NCI-H526 treated with DMSO at 0.1 percent for 48 hours (cell line): ENCODE measurements at places on chromosomes 4 and X.

DNA sequence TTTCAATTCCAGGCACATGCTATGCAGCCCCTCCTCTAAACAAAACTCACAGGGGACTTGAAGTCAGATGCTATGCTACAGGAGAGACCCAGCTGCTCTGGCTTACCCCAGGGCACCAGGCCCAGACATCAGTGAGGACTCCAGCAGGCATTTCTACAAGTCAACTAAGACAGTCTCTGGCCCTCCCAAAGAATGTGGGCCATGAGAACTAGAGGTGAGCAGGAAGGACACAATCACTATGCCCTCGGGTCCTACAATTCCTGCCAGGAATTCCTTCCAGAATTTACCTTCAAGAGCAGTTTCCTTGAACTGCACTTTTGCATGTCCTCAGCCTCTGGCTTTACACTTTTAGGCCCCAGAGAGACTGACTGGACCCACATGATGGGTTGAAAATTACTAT, 17.4 kb downstream of the TMEM192 start:
- DNase-seq: no peak

GRCh38 chrX:76428243-76429130, 977 bp downstream of the MAGEE1 start:
- no peak for DNase-seq

- DNase-seq: no peak
These were observed 5.1 kb upstream of the SPON2 start for GRCh38 chr4:1177274-1178141.

DNA sequence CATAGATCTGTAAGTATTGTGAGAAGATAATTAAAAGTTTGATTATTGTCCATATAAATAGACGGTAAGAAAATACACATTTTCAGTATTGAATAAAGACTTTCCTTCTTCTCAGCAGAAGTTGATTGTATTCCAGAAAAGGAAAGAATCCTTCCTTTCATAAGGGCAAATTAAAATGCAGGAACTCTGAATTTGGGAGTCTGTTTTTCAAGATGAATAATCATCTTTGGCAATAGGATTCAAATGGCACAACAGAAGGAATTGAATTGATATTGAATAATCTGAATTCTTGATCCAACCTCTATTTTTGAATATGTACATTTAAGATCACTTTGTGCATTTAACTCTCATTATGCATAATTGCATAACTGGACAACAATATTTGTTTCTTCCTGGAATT, 149.3 kb downstream of the DMD start:
- no peak for DNase-seq

- DNase-seq: no peak
These were observed 313.5 kb upstream of the IRS4 start for GRCh38 chrX:109049903-109050302.

DNA sequence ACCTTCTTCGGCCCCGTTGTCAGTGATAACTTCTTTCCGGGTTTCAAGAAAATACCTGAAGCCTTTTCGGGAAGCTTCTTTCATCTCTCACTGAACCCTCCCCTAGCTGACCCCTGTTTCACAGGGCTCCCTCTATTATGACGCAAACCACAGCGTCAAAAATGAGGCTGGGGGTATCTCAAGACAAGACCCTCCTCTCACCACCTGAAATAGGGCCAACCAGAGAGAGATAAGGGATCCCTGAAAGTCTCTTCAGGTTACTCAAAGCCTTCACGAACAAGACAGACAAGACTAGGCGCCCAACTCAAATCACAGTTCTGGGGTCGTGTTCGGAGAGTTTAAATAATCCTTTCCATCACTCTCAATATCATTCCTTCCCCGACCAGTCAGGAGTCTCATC, 1.2 kb downstream of the PHF8 start:
- no peak for DNase-seq

DNA sequence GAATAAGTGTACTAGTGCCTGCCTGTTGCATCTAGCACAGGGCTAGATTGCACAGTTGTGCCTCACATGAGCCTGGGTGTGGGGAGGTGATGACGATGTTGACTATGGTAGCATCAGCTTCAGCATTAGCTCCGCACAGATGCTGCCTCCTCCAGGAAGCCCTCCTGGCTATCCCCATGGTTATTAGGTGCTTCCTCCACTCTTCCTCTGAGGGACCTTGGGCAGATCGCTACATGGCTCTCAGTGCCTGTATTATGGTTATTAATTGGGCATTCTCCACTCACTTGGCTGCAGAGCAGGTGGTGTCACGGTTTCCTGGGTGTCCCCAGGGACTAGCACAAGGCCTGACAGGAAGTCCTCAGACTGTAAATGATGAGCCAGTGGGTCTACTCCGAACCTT, 325.6 kb downstream of the ARHGAP10 start:
- DNase-seq: no peak

GRCh38 chrX:30525732-30526131, 51.8 kb downstream of the TASL start:
- no peak for DNase-seq

- no peak for DNase-seq
These were observed 90.6 kb downstream of the MID1IP1 start for GRCh38 chrX:38891641-38892413.

- DNase-seq: no peak
These were observed 906.8 kb upstream of the NDST4 start for GRCh38 chr4:116020141-116020722.

GRCh38 chr4:7429601-7430078, 5.1 kb downstream of the PSAPL1 start:
- DNase-seq: no peak

GRCh38 chrX:39729981-39730661, 367.6 kb downstream of the BCOR start:
- DNase-seq: no peak

DNA sequence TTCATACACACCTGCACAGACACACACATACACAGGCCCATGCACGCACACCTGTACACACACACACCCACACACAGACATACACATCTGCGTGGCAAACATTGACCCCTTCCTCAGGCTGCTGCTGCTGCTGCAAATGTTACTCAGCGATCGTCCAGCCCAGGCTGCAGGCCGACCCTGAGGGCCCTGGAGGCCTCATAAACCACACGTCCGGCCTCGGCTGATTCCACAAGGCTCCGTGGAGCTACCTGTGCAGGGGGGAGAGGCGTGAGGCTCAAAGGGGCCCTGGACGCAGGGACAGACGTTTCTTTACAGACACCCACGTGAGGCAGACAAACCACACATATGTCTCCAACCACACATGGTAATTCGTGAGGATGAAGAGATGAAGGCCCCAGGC, 53.9 kb upstream of the PPP2R3B start:
- DNase-seq: no peak

- DNase-seq: no peak
These were observed 89.7 kb downstream of the EPHA5 start for GRCh38 chr4:65580551-65580950.

- peak; percentile 41 for DNase-seq
These were observed 857 bp downstream of the SCML1 start for GRCh38 chrX:17737986-17738713.

DNA sequence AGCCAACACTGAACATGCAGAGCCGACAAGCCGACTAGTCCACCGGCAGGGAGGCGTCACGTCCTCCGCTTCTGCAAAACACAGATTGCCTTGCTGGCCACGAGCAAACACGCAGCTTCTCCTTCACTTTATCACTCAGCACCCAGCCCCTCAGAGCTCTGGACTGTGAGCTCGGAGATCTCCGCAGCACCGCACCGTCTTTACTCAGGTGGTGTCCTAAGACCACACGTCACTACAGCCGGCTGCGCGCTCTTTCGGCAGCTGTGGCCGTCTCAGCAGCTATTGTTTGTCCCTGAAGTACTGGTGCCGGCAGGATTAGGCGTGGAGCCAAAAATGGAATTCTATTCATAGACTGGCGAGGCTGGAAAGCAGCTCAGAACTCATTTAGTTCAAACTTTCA, 72.0 kb downstream of the FAT1 start:
- DNase-seq: no peak

GRCh38 chr4:158991534-158992155, 111.2 kb upstream of the RAPGEF2 start:
- DNase-seq: no peak

GRCh38 chrX:867966-868647, 237.5 kb downstream of the SHOX start:
- no peak for DNase-seq

DNA sequence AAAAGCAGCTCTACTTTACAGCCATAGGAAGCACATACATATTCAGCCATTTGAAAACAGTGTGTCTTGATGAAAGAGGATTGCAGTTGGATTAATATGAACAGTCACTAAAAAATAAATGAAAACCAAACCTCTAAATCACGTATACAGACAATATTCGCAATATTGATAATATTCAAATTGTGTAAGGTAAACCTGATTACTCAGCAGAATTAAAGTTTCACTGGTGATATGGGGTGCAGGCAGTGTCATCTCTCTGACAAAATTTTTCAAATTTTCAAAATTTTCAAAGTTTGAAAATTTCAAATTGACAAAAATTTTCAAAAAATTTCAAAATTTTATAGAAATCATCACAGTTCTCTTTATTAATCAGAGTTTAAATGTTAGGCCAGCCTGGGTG, 55.7 kb downstream of the FAT4 start:
- no peak for DNase-seq

GRCh38 chr4:43041632-43042031, 149.1 kb downstream of the GRXCR1 start:
- DNase-seq: no peak

GRCh38 chr4:83248486-83248885, 36.1 kb downstream of the COQ2 start:
- peak; percentile 1 for DNase-seq

DNA sequence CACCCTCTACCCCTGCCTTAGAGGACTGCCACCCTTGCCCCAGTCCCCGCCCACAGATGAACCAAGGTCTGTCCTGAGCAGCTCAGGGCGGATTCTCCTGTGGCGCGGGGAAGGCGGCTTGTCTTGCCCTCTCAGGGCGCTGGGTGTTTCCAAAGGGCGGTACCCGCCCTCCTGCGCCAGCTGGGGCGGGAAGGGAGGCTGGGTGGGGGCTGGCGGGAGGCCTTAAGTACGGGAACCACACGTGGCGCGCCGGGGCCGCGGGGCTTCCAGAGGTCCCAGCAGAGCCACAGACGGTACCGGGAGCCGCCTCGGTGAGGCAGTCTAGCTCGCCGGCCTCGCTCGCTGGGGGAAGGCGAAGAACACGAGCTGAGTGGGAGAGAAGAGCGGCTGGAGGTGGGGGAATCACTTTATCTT, 361.1 kb downstream of the MID1IP1 start:
- no peak for DNase-seq

DNA sequence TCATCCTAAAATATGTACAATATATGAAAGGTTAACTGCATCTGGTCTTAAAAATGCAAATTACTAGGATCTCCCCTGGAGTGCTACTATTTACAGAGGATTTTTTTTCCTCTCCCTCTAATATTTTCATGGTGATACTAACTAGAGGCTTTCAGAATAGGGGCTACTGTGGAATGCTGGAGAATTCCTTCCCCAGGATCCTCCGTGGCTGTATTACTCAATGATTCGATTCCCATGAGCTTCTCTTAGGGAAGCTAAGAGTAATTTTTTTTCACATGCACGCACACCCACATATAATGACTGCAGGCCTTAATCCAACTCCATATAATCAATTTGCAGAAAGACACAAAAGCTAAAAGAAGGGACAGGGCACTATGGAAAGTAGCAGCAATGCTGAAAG, 184.7 kb downstream of the ARHGAP6 start:
- no peak for DNase-seq

DNA sequence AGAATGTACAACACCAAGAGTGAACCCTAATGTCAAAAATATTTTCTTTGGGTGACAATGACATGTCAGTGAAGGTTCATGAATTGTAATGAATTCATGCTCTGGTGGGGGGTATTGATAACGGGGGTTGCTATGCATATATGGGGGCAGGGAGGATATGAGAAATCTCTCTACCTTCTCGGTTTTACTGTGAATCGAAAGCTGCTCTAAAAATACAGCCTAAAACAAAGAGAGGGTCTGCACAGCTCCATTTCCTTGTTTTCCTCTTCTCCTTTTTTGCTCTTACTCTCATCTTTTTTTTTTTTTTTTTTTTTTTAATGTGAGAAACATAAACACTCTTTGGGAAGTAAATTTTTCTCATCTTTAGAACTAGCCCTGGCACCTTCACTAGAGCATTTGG, 85.8 kb downstream of the DCTD start:
- DNase-seq: no peak

- DNase-seq: no peak
These were observed 523.9 kb downstream of the GLUD2 start for GRCh38 chrX:121571333-121571732.

DNA sequence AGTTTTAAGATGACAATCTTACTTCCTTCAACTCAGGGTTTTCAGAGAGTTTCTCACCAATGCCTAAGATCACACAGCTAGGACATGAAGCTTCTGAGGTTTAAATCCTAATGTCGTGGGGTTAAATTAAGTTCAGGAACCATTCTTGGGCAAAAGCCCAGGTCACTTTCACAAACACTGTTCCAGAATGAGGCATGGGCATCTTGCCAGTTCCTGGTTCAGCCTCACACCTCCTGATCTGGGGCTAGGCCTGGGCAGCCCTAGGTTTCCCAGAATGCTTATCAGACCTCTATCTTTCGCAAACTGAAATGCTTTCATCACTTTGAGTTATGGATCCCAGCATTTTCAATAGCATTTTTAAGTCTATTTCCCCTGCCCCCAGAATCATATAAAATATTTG, 224.8 kb upstream of the EDA2R start:
- DNase-seq: no peak

- DNase-seq: no peak
These were observed 5.7 kb upstream of the GPR174 start for GRCh38 chrX:79138658-79139241.

DNA sequence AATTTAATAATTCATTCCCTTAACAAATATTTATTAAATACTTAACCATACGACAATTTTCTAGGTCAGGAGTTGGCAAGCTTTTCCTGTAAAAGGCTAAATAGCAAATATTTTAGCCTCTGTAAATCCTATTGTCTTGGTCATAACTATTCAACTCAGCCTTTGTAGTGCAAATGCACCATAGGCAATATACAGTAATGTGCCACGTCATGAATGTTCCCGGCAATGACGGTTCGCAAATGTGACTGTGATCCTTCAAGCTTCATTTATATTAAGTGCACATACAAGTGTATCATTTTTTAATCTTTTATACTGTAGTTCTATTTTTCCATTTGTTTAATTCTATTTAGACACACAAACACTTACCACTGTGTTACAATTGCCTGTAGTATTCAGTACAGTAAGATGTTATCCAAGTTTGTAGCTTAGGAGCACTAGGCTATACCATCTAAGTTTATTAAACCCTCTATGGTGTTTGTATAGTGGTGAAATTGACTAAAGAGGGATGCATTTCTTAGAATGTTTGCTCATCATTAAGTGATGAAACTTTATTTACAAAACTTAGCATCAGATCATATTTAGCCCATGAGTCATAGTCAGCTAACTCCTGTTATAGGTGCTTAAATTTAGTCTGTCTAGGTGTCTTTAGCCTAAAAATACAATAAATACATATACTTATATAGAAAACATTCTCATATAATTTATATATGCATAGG, 553.6 kb downstream of the STPG2 start:
- no peak for DNase-seq

- no peak for DNase-seq
These were observed 1673.4 kb upstream of the PCDH7 start for GRCh38 chr4:29046781-29047180.

- no peak for DNase-seq
These were observed 123.9 kb downstream of the ANTXR2 start for GRCh38 chr4:79949178-79949577.
